ENCODE measurements at places on chromosomes 2 and 18.

DNA sequence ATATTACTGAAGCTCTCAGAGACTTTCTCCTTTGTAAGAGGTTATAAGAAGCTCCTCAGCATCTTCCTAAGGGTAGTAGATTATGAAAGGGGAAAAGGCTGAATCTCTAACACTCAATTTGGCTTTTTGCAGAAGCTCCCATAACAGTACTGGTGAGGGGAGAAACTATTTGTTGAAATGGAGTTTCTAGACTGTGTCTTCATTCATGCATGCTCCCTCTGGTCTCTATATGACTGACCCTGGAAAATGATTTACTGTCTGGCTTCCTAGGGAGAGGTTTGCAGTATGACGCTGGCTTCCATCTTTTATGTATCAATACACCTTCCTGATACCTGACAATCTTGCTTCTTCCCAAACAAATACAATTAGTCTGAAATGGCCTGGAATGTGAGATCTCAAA lies 63.9 kb downstream of the LDAH start:
- no peak for DNase-seq

- no peak for DNase-seq
These were observed 50.2 kb downstream of the TGOLN2 start for GRCh38 chr2:85277416-85278158.

GRCh38 chr18:11009147-11009546 lies 140.2 kb downstream of the PIEZO2 start:
- DNase-seq, result no peak

GRCh38 chr2:22981785-22982184 lies 403.2 kb upstream of the KLHL29 start:
- DNase-seq, result no peak

GRCh38 chr2:238865744-238866355 lies 18.0 kb downstream of the TWIST2 start:
- DNase-seq, result peak; percentile 22

Data from type B pancreatic cell (in vitro differentiated cells).